Fibroblast of skin of scalp (primary cell): ENCODE measurements at places on chromosomes 16 and 17.

GRCh38 chr16:70769131-70769530 is 31.8 kb downstream of the VAC14 start:
- DNase-seq = no peak

- no peak for DNase-seq
Observed at GRCh38 chr16:56306690-56307533, 115.6 kb downstream of the GNAO1 start.

- DNase-seq = no peak
Observed at GRCh38 chr16:57959121-57959520, 11.8 kb downstream of the CNGB1 start.

- DNase-seq = no peak
Observed at GRCh38 chr16:83676086-83676485, 131.7 kb upstream of the HSBP1 start.

GRCh38 chr17:6969323-6969726 is 26.5 kb upstream of the ALOX12 start:
- DNase-seq = no peak

- DNase-seq = peak; percentile 76
Observed at GRCh38 chr17:43021741-43022512, at the start of gene VAT1. Gene VAT1 (minus strand): TSS chr17:43022385. CDS start chr17:43022322, 63 bp downstream.

- no peak for DNase-seq
Observed at GRCh38 chr16:23957287-23957686, 121.5 kb downstream of the PRKCB start.

DNA sequence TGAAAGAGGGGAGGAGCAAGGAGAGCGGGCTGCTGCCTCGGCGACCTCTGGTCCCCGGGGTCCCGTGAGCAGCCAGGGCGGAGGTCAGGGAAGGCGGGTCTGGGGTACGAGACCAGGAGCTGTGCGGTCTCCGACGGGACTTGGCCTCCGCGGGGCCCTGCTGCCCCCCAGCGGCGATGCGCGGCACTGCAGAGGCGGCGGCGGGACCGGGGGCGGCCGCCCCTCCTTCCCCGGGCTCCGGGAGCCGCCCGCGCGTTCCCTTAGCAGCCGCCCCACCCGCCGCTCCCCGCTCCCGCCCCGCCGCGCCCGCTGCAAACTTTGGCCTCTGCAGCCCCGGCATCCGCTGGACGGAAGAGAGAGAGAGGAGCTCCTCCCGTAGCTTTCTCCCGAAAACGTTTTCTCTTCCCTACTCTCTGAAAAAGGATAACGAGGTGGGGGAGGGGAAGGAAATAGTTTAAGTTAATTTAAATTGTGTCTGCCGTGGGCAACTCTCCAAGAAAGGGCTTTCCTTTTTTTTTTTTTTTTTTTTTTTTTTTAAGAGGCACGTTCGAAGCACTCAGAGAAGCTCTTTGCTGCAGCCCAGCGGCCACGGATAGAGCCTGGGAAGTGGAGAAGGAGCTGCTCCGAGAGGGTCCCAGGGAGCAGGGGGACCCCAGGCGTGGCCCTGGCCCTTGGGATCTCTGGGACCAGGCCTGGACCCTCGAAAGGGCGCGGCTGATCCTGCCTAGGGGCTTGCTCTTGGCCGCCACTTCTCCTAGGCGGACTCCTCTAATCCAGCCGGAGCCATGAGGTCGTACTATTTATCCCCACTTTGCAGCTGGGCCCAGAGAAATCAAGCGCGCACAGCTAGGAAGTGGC is 43.2 kb downstream of the C16orf82 start:
- DNase-seq = peak; percentile 70

GRCh38 chr16:56125922-56126321 is 65.4 kb upstream of the GNAO1 start:
- no peak for DNase-seq

DNA sequence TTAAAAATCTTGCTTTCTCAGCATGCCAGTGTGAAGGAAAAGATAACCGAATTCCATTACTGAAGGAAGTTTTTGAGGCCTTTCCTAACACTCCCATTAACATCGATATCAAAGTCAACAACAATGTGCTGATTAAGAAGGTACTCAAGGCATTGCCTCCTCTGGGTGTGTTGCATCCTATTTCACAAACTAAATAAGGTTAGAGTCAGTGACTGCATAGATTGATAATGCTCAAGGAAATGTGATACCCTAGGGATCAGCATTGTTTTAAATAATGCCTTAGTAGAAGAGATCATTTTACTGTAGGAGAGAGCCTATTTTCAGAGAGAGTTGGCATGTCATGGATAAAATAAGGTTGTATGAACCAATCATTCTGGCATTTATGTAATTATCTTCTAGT is 36.8 kb downstream of the GDPD1 start:
- DNase-seq = no peak

GRCh38 chr16:89375686-89376085 is 114.7 kb downstream of the ANKRD11 start:
- no peak for DNase-seq

DNA sequence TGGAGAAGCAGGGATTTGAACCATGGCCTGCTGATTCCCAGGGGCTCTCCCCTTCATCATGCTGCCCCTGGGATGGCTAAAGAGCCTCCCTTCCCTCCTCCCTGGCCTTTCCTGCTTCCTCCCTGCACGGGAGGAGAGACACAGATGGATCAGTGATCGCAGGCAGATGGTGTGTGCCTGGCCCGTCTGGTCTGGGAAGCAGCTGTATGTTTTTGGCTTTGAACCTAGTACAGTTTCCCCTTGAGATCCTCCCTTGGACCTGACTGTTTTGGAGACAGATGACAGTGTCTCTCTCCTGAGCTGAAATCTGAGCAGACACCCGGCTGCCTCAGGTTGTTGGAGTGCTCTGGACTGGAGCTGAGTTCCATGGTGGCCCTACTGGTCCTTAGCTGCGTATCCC is 29.0 kb upstream of the ATP2C2 start:
- DNase-seq = no peak

- DNase-seq = no peak
Observed at GRCh38 chr17:79829004-79829403, 10.2 kb downstream of the CBX4 start.

DNA sequence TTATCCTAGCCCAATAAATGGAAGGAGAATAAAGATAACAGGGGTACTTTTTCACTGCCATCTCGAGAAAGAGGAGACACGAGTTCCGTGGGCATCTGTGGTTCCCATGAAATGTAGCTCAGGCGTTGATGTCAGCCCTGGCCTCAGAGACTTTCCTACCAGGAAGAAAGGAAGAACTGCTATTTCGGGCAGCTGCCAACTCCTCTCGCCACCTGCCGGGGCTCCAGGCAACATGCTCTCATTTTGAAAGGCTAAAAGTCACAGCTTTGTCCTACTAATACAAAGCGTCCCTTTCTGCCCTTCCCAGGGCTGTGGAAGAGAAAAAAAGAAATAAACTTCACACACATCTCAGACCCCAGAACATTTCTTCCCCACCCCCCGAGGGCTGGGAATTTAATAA is 65.8 kb downstream of the DHRS7C start:
- peak; percentile 18 for DNase-seq

DNA sequence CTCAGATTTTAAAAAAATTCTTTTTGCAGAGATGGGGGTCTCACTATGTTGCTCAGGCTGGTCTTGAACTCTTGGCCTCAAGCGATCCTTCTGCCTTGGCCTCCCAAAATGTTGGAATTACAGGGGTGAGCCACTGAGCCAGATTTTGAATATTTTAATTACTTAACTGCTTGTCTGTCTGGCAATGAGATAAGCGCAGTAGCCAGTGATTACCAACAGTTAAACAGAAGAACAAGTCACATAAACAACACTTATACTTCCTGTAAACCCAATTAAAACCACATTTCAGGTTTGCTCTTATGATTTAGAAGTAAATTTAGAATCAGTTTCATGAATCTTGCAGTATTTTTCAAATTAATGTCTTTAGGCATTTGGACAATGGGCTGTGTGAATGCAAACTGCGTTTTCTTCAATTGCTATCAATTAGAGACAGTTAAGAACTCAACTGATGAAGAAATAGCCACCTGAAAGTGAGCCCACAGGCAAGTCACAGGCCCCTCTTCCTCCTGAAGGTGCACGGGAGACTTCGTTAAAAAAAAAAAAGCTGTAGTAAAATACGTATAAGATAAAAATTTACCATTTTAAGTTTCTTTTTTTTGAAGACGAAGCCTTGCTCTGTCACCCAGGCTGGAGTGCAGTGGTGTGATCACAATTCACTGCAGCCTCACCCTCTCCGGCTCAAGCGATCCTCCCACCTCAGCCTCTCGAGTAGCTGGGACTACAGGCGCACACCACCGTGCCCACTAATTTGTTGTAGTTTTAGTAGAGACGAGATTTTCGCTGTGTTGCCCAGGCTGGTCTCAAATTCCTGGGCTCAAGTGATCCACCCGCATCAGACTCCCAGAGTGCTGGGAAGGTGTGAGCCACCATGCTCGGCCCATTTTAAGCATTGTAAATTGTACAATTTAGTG is 73.0 kb downstream of the PITPNC1 start:
- DNase-seq = no peak
